ENCODE measurements at places on chromosomes 12 and 14.

- no peak for DNase-seq
These were observed 754.5 kb downstream of the C12orf50 start for GRCh38 chr12:87274594-87275245.

DNA sequence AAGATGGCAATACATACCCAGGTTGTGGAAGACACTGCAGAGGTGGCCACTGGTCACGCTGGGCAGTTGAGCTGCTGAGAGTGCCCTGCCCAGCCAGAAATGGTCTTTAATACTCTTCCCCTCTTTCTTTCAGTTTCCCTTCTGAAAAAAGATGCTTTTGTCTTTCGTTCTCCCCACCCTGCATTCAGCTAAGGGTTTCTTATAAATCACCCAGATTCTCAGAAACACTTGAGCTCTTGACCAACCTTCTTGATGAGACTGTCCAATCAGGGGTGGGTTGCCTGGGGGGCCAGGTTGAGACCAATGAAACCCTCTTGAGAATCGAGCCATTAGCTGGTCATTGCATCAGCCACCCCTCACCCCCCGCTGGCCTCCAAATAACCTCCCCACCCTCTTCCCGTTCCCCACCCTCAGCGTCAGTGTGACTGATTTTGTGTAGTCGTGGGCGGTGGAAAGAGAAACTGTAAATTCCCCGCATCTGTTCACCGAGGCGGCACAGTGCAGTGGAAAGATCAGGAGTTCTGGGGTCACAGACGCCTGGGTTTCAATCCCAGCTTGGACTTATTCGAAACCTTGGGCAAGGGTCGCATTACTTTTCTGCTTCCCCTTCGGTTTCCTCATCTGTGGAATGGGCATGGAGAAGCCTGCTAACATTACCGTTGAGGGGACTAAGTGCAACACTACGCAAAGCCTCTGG is 52.3 kb downstream of the SLC25A47 start:
- peak; percentile 75 for DNase-seq

DNA sequence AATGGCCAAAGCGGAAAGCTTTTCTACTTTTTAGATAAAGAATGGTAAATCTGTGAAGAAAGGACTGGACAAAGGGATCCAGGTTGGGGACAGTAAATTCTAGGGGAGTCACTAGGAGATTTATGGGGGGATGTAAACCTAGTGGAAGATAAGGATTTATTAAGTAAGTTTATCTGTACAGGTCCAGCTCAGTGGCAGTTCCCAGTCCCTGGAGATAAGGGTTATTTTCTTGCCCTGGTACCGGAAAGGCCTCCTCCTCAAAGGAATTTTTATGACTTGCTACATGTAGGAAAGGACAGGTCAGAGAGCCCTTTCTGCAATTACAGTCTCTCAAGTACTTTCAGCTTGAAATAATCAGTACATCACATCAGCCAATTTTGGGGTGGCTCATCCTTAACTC is 72.6 kb upstream of the BICD1 start:
- DNase-seq, result no peak

DNA sequence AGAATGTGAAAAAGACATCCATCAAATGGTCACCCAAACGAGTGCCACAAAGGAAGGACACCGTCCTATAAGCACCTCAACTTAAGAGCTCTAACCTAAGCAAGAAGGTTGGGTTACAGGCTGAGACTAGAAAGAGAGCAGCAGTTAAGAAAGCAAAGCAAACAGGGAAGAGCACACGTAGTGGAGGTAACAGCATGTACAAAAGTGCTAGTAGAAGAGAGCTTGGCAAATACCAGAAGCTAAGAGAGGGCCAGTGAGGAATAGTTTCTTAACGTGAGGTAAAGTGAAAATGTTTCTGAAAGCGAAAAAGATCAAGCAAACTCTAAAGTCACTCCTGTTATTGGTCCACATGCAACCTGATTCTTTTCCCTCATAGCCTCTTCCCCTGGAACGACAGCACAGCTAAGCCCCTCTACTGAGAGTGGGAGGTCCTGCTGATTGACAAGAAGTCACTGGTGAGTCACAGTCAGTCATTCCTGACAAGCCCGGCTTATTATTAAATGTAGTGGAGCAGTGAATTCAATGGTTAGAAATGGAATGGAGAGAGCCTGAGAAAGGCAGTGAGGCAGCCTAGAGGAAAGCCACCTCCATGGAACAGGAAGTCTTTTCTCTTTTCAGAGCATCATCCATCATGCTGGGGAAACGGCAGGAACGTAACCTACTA is 204.4 kb downstream of the SLC25A21 start:
- DNase-seq, result no peak

DNA sequence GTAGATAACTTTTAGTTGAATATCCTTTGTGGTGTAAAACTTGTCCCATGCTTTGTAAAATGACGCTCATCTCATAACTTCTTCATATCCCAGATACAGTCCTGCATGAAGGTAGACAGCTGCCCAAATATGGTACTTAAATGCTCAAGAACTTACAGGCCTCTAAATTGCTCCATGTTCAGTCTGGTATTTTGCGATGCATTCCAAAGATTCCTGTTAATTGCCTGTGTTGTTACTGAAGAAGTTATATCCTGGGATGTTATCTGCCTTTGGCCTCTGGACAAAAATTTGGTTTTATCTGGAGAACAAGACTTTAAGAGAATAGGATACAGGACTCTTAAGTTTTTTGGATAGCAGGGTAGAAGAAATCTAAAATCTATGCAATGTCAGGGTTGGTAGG is 473.0 kb downstream of the PCNX1 start:
- no peak for DNase-seq

- no peak for DNase-seq
These were observed 1364.0 kb upstream of the SEL1L start for GRCh38 chr14:82897469-82898308.

DNA sequence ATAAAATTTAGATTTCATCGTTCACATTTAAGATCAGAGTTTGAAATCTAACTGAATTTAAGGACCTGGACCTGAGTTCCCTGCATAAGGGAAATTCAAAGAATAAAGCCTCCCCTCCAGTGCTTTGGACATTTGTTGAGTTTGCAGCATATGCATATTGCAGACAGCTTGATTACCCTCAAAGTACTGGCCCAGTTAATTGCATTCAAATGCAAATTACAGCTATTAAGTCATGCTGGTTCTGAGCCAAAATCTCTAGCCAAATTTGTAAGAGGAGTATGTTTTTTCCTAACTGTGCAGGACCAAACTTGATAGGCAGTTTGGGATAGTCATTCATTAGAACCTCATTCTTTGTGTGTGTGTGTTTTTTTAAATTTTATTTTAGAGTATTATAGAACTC is 9.1 kb upstream of the KIF21A start:
- no peak for DNase-seq

DNA sequence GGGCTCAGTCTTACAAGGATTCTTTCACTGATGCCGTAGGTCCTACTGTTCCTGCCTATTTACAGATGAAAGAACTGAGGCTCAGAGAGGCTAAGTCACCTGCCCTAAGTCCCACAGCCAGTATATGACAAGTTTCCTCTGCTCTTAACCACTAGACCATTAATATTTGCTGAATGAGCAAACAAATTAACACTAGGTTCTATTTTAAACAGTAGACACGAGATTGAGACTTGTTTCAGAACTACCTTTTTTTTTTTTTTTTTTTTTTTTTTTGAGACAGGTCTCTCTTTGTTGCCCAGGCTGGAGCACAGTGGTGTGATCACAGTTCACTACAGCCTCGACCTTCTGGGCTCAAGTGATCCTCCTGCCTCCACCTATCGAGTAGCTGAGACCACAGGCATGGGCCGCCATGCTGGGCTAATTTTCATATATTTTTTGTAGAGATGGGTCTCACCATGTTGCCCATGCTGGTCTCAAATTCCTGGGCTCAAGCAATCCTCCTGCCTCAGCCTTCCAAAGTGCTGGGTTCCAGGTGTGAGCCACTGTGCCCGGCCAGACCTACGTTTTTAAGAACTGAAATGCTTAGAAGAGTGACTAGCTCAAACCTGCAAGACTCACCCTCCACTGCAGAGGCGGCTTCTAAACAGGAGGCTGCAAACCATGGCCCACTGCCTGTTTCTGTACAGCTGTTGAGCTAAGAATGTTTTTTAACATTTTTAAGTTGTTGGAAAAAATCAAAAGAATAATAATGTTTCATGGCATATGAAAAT is 12.9 kb downstream of the SYNE3 start:
- DNase-seq, result no peak

- DNase-seq, result no peak
These were observed 346.6 kb downstream of the NAV3 start for GRCh38 chr12:78177298-78177697.

DNA sequence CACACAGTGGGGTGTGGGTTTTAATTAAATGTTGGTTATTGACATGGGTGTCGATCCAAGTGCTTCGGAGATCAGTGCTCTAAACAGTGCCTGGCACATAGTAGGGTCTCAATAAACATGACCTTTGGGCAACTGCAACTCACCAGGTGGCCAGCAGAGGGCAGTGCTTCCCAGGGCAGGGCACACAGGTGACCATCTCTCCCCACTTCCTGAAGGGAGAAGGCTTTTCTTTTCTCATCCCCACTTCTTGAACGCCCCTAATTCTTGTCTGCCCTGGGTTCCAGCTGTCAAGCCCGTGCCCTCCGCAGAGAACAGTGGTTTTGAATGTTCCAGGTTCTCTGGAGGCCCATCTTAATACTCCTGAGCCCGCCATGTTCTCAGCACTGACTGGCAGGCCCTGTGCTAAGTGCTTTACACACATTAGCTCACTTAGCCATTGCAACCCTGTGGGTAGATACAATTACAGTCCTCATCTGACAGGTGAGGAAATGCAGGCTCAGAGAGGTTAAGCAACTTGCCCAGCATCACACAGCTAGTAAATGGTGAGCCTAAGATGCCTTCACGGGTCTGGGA is 16.3 kb downstream of the RAPGEF3 start:
- peak; percentile 75 for DNase-seq

DNA sequence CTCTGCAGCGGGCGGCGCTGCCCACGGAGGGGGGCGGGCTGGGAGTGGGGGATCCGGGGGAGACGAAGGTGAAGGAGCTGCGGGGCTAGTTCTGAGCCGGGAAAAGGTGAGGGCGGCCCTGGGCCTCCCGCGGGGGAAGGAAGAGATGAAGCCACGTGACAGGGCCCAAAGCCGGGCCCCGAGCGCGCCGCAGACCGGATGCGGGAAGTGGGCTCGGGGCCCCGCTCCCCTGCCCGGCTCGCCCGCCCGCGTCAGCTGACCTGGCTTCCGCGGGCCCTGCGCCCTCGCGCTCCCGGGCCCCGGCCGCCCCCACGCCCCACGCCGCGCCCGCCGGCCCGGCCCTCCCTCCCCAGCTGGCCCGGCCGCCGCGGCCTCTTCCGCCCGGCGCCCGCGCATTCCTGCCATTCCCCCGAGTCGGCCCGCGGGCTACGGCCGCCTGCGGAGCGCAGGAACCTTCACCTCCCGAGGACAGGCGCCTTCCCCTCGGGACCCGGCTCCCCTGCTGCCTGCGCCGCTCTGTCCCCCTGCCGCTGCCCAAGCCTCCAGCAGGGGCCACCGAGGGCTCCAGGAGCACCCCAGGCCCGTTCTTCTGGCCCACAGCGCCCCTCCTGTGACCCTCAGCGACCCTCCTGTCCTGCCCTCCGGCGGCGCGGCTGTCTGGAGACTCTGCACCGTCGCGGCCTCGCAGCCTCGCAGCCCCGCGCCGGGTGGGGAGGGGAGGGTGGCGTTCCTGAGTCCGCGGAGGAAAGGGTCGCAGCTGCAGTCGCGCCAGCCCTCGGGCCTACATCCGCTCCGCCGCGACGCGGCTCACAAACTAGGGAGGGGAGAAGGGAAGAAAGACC is 20.4 kb downstream of the NINJ2 start:
- DNase-seq, result peak; percentile 67

DNA sequence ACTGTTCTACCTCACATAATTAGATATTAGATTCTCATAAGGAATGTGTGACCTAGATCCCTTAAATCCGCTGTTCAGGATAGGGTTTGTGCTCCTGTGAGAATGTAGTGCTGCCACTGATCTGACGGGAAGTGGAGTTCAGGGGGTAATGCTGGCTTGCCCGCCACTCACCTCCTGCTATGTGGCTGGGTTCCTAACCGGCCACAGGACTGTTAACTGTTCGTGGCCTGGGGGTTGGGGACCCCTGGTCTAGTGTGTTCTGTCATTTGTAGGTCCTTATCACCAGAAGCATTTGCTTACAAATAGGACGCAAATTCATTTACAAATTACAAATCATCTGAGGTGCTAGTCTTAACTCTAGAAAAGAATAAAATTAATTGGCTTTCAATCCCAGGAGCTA is 16.4 kb upstream of the TMEM30B start:
- no peak for DNase-seq

DNA sequence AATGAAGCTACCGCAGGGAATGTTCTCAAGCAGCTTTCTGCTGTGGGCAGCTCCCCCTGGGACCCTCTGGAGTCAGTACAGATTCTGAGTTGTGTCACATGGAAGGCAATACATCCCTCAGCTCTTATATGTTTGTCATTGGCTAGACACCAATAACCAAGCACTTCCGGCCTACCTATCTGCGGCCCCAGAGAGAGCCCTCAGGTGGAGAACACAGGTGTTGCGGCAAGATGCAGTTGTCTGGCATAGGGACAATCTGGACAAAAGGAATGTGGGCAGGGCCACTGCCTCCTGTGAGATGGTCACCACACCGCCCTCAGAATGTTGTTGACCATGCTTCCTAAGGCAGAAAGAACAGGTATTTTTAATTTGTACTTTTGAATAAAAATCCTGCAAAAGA is 118.7 kb downstream of the BRMS1L start:
- DNase-seq, result peak; percentile 6

DNA sequence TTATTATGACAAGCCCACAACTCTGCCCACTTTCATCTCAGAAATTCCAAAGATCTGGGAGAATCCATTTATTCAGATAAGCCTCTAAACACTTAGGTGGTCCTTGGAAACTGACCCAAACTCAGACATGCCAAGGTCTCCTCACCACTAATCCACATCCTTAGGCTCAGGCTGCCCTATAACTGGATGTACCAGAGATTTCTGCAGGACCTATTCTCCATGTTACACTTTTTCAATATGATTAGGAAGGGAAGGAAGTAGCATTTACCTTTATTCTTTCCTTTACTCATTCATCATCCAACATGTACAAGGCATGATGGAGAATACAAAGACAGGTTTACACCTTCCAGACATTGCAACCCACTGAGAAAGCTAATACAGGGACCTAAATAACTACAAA is 145.9 kb upstream of the BMP4 start:
- DNase-seq, result no peak

- no peak for DNase-seq
These were observed 10.1 kb downstream of the FBXL14 start for GRCh38 chr12:1584326-1584725.

DNA sequence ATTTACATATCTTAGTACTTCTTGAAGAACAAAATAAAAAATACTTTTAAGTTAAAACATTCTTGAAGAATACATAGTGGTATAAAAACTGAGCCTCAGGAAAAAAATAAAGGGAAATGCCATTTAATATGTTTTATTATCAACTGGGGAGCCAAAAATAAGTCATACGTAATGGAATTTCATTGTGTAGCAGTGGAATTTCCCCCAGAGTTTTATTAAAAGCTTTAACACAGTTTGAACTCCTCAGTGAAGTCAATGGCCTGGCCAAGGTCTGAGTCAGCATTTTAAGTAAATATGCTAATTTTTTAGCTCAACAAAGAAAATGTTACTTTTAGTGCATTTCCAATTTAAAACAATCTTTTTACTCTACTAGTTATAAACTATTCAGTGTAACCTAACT is 350.1 kb upstream of the ATP2B1 start:
- no peak for DNase-seq
